Stimulated activated naive CD8-positive, alpha-beta T cell treated with anti-CD3 and anti-CD28 coated beads, Interleukin-15, Interleukin-2, amounts not matched to agents 100 U/mL and 50 U/mL, for 24 hours (primary cell): ENCODE measurements at places on chromosomes 5 and 9.

DNA sequence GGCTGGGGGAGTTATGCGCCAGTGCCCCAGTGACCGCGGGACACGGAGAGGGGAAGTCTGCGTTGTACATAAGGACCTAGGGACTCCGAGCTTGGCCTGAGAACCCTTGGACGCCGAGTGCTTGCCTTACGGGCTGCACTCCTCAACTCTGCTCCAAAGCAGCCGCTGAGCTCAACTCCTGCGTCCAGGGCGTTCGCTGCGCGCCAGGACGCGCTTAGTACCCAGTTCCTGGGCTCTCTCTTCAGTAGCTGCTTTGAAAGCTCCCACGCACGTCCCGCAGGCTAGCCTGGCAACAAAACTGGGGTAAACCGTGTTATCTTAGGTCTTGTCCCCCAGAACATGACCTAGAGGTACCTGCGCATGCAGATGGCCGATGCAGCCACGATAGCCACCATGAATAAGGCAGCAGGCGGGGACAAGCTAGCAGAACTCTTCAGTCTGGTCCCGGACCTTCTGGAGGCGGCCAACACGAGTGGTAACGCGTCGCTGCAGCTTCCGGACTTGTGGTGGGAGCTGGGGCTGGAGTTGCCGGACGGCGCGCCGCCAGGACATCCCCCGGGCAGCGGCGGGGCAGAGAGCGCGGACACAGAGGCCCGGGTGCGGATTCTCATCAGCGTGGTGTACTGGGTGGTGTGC is at the start of gene RXFP3:
Gene RXFP3 (plus strand): TSS at position 6 of the 636 bp plus-strand sequence. CDS start 355 bp downstream, at position 361.
- DNase-seq = no peak

DNA sequence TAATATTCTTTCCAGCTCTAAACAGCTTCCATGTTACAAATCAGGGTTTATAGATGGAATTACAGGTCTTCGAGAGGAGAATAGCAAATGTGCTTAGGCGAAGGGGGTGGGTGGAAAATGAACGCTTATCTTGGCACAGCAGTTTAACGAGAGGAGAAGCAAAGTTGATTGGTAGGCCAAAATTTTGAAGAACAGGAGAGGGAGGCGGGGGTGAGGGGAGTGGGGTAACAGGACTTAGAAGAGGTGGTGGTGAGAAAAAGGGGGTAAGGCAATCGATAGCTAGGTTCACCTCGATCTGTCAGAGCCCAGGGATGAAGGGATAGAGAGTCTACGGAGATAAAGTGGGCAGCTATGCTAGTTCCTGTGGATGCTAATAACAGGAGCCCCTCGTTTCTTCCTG is 764 bp downstream of the ANKRA2 start:
- peak; percentile 7 for DNase-seq

DNA sequence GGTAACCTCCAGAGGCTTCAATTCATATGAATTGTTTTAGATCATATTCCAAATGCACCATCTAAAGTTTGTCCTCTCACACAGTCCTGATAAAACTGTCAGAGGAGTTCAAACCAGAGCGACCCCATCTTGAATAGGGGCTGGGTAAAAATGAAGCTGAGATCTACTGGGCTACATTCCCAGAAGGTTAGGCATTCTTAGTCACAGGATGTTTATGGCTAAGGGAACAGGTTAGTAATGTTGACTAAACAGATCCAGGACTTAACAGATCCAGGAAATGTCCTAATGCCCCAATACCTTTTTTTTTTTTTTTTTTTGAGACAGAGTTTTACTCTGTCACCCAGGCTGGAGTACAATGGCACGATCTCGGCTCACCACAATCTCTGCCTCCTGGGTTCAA is 192.6 kb upstream of the PRDM9 start:
- DNase-seq = no peak

DNA sequence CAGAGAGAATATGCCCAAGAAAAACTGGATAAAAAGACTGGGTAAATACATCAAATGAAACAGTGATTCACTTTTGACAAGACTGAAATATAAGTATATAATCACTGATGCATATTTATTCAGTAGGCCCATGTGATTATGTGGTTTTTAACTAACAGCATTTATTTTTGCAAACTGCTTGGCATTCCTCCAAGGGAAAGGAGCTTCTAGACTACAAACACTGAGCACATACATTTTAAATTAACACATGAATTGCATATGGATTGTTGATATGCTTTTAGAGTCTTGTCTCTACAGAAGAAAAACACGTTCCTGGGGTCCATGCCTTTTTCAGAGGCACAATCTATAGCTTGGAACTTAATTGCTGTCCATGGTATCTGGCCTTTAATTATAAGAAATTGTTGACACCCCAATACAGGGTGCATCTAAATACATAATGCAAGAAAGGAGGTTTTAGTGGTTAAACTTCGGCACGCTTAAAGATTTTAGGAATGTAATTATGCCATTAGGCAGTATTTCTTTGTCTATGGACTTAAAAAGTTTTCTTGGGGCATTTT is 6.9 kb upstream of the MEIKIN start:
- no peak for DNase-seq

GRCh38 chr9:114274217-114274616 is 48.7 kb upstream of the ORM1 start:
- no peak for DNase-seq

- no peak for DNase-seq
These were observed 303.1 kb upstream of the IRX4 start for GRCh38 chr5:2185646-2186471.

- DNase-seq = no peak
These were observed 27.3 kb downstream of the NR6A1 start for GRCh38 chr9:124743686-124744348.

DNA sequence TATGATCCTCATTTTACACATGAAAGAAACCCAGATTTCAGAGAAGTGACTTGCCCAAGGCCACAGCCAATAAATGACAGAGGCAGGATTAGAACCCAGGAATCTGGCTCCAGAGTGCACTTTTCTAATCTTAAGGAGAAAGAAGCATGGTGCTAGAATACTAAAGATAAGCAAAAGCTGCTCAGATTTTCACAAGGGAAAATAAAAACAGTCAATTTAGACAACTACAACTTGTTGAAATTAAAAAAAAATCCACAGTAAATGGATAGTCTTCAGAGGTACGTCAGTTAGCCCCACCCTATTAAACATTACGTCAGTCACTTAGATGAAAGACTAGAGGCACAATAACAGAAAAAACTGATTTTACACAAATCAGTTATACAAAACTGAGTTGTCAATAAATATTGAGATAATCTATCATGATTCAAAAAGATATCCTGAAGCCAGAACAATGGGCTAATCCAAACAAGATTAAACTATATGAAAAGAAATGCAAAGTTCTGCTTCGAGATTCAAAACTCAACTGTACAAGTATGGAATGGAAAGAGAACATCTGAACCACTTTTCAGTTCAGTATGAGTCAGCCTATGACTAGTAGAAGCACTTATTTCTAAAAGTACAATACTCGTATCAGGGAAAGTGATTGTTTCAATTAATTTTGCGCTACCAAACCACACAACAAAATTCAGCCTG is 9.3 kb downstream of the TMEM245 start:
- DNase-seq = no peak

GRCh38 chr5:158731014-158731413 is 368.7 kb downstream of the EBF1 start:
- DNase-seq = no peak

GRCh38 chr5:171632616-171633015 is 153.0 kb upstream of the SMIM23 start:
- DNase-seq = no peak

DNA sequence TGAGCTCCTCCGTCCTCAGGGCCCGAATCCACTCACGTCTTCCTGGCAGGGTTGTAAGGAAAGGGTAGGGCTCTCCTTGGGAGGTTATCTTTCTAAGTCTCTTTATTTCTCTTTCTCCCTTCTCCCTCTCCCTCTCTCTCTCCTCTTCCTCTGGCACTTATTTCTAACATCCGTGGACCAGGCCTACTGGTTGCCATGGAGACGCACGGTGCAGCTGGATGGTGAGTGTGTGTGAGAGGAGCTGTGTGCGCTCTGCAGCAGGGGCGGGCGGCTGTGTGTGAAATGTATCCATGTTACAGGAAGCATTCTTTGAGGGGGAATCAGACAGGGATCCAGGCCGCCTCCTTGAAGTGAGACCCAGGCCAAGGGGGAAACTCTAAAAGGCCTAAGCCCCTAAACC is 32.2 kb downstream of the PCDH1 start:
- DNase-seq = no peak

- DNase-seq = no peak
These were observed 70.5 kb downstream of the ZNF618 start for GRCh38 chr9:113946496-113947115.

GRCh38 chr9:110016340-110016739 is 191.6 kb downstream of the C9orf152 start:
- DNase-seq = no peak

DNA sequence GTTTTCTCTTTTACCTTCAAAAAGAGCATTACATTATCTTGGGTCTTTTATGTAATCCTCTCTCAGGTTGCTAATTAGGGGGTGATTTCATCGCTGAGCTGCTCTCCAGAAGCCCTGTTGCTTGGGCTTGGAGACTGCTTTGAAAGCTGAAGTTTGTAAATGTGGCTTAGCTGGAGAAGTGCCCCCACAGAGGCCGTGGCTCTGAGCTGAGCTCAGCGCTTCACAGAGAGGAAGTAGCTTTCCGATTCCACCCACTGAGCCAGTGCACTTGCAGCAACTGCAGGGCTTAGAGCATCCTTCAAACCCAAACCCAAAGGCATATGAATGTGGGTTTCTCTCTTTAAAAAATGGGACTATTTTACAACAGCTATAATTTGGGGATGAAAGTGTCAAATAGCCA is 13.7 kb upstream of the NXNL2 start:
- DNase-seq = no peak

- no peak for DNase-seq
These were observed 2.6 kb downstream of the HMMR start for GRCh38 chr5:163463063-163463435.

DNA sequence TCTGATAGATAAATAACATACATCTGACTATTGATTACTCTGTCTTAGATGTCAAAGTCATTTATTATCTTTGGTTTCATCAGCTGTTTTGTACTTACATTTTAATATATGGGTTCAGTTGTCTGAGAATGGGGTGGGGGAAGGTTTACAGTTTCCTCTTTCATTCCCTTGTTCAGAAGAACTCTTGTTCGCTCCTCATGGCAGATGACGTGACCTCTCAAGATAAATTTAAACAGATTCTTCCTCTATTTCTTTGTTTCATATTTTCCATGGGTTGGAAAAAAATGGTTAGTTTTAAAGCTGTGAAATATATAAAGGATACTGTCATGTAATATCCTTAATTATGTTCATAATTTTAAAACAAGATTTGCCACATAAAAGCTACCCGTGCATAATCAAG is 61.4 kb downstream of the TSSK1B start:
- no peak for DNase-seq

GRCh38 chr9:115080242-115080641 is 37.7 kb downstream of the TNC start:
- DNase-seq = no peak

GRCh38 chr5:179188636-179189035 is 128.5 kb downstream of the ZNF354C start:
- no peak for DNase-seq

DNA sequence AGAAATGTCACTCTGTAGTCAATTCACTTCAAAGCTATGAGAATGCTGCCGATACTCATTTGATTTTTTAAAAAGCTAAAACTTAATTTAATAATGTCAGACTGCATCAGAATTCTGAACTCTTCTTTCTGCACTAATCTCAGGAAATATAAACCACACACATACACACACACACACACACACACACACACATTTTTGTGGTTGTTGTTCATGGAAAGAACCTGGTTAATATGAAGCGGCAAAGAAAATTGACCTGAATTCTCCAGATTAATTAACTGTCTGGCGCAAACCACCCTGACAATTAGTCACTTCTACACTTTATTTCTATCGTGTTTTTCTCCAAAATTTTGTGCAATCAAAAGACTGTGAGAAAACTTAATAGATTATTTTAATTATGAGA is 740.5 kb downstream of the TLE1 start:
- no peak for DNase-seq

- DNase-seq = peak; percentile 36
These were observed 2.9 kb downstream of the OR2S2 start for GRCh38 chr9:35954942-35955546.
